ENCODE measurements at places on chromosomes 1 and 21.

DNA sequence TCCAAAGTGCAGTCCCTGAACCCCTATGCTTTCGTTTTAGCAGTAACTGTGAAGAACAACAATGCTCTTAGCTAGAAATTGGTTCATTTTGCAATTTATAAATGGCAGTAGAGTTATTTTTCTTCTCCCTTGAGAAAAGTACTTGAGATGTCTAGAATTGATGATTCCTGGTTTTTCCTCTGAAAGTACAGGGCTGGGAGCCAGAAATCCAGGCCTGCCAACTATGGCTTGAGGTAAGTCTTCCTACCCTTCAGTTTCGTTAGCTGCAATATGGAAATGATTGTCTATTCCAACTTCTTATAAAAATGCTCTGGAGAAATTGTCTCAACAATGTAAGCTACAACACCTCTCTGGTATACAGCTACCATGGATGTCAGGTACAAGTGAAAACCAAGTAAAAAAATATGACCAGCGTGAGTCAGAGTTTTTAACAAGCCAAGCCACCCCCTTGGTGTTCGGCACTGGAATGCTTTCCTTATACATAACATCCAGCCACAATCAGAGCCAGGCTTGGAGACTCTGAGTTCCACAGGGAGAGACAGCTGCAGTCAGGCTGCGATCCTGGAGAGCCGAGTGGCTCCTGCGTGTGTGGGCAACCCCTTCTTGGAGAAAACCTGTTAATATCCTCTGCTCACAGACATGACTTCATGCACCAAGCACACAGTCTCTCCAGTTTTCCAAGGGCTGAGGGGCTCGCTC lies 22.0 kb downstream of the TSPAN2 start:
- no peak for DNase-seq

DNA sequence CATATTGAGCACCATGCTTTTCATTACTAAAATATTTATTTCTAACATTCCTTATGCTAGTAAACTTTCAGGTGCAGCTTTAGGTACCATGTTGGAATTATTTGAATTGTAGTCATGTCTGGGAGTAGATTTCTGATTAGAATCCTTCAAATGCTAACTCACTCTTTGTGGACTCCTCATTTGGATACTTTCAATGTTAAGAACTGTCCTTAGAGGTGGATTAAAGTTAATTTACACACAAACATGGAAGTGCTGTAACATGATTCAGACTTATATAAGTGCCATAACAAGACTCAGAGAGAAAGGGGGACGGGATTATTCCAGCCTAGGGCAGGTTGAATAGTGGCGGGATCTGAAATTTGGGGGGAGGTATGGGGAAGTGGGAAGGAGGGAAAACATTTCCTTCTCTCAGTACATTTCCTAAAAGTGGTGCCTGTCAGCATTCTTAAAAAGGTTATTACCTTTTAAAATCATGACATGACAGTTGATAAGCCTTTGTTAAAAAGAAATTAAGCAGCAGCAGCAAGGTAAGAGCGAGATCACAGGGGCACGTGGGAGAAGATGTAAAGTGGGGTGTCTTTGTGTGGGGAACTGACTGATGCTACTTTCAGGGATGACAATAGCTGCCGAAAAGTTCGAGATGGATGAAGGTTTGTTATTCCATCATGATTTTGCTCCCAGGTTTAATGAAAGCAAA lies 44.4 kb downstream of the HHAT start:
- no peak for DNase-seq

DNA sequence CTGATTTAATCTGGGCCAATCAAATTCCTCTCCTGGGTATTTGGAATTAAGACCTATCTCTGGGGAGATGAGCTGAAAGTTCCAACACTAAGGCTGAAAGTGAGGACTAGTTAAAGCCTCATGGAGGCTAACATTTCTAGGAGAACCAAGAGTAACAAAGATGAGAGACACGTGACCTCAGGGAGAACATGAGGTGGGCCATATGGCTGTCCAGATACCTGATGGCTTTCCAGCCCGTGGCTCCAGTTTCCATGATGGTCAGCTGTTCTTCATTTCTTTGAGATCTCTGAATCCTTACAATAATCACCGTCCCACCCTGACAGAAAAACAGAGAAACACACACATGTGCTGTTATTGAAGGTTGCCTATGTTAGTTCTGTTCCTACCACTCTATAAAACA lies 66.1 kb downstream of the LEPR start:
- no peak for DNase-seq

GRCh38 chr21:32797679-32798078 lies 26.1 kb upstream of the PAXBP1 start:
- DNase-seq, result no peak

GRCh38 chr1:211915924-211916323 lies 85.4 kb upstream of the LPGAT1 start:
- DNase-seq, result no peak

GRCh38 chr1:81329041-81329440 lies 471.7 kb upstream of the ADGRL2 start:
- DNase-seq, result no peak

GRCh38 chr21:33490991-33491372 lies 534 bp downstream of the DNAJC28 start:
- DNase-seq, result no peak

DNA sequence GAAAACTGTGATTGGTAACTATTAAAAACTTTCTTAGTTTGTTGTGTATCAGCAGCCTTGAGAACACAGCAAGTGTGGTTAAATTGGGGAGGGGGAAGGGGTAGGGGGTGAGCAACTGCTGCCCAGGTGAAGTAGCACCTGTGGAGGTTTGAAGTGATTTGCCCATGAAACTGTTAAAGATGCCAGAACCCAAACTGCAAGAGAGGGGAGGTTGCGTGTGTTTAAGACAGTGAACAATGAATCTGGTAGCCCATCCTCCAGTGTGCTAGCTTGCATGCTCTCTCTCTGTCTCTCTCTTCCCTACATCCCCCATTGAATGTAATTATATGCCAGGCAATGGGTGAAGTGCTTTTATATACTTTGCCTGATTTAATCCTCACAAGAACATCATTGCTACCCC lies 154.7 kb downstream of the RUNX1 start:
- no peak for DNase-seq

DNA sequence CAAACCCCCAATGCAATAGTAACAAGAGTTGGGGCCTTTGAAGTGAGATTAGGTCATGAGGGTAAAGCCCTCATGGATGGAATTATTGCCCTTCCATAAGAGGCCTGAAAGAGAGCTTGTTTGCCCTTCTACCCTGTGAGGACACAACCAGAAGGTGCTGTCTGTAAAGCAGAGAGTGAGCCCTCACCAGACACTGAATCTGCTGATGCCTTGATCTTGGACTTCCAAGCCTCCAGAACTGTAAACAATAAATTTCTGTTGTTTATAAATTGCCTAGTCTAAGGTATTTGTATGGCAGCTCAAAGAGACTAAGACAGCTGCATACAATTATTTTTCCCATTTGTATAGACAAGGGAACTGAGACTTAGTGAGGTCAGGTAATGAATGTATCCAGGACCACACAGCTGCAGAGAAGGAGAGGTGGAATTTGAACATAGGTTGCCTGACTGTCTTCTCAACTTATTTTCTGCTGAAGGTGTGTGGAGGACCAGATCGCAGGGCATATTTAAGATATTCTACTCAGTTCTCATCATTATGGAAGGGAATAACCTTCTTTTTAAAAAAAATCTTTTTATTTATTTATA lies 18.7 kb downstream of the IL23R start:
- no peak for DNase-seq

DNA sequence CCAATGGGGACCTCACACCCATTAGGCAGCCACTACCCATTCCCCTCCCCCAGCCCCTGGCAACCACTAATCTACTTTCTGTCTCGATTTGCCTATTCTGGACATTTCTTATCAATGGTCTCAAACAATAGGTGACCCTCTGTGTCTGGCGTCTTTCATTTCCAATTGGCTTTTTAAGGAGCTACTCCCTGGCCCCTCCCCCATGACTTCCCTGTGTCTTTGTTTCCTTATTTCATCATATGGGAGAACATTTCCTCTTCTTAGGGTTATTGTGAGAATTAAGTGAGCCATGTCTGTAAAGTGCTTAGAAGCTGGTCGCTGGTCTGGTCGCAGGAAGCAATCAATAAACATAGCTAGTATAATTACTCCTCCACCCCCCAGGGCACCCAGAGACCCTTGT lies 80.9 kb downstream of the SPSB1 start:
- DNase-seq, result no peak
